RCC 7860 (cell line): ENCODE measurements at places on chromosomes 7 and 10.
A peak's percentile ranks its signal among the peaks of the same experiment; 100 is the strongest.

- DNase-seq: no peak
Observed at GRCh38 chr10:38007991-38008390, 2.5 kb upstream of the ZNF33A start.

DNA sequence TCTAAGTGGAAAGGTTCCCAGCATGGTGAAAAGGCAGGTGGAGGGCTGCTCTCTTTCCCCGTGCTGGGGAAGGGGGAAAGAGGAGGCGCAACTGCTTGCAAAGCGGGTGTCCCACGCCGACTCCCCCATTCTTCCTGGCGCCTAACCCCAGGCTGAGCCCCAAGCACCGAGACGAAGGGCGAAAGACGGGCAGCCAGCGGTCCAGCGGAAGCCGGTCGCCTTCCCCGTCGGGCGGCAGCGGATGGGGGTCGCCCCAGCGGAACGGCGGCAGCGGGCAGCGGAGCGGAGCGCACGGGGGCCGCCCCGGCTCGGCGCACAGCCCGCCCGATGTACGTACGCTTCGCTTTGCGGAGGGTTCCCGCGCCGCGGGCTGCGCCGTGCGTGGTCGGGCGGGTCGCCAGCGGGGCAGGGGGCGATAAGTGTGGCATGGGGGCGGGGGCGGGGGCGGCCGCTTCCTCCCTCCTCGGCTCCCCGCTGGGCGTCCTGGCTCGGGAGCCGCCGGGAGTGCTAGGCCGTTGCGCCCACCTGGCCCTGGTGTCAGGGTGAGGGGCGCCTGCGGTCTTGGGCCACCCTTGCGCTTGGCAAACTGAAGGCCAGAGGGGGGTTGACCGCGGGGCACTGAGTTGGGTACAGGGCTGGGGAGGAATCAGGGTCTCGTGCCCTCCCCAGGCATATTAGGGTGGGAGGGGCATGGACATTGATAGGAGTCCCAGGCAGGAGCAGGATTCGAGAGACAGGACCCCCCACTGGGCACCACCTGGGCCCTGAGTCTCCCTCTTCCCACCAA is 35.2 kb upstream of the HSPB1 start:
- no peak for DNase-seq

- peak; percentile 100 for DNase-seq
Observed at GRCh38 chr10:97574374-97575126, 2.0 kb downstream of the ANKRD2 start.

GRCh38 chr7:115060095-115060870 is 138.4 kb downstream of the MDFIC start:
- DNase-seq: no peak

GRCh38 chr10:103458720-103459119 is at the start of gene CALHM1:
CALHM1 (minus strand) TSS chr10:103458900; CDS start chr10:103458751, 149 bp downstream.
- no peak for DNase-seq

DNA sequence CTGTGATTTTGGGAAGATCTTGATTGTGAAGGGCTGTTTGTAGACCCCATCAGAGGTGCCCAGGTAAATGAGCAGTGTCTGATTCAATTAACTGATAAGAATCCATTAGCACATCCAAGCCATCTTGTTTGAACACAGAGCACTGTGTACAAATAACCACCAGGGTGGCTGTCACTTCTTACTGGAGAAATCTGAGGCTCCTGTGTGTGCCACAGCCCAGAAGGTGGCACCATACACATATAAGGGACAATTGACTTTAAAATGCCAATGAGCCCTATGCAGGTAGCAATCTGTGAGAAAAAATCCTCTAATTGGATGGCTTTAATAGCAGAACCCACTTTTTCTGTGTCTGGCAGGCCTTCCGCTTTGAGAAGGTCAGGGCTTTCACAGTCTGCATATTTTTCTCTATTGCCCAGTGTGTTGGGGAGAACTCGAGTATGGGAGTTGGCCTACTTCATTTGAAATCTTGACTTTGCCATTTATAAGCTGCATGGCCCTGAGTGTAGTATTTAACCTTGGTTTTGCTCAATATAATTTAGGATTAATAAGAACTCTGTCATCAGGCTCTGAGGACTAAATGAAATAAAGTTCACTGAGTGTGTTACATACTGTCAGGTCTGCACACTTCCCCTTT is 517.4 kb downstream of the CCSER2 start:
- DNase-seq: no peak
